ENCODE measurements at places on chromosomes 11 and 22. TPM values are rescaled to one million over a fixed set of nuclear protein-coding genes. Genes with fewer than 3 reads are reported as not detected.

CDKN1C gene
- 15.0 TPM for total RNA-seq

GRCh38 chr22:36027935-36028645 lies 534 bp downstream of the RBFOX2 start:
- DNase-seq: no peak

- DNase-seq: peak; percentile 17
These were observed 97.7 kb upstream of the PARVA start for GRCh38 chr11:12279672-12280108.

- DNase-seq: no peak
These were observed 21.7 kb upstream of the PDGFB start for GRCh38 chr22:39266398-39267030.

GRCh38 chr11:120021978-120022377 lies 115.9 kb downstream of the TRIM29 start:
- no peak for DNase-seq

DNA sequence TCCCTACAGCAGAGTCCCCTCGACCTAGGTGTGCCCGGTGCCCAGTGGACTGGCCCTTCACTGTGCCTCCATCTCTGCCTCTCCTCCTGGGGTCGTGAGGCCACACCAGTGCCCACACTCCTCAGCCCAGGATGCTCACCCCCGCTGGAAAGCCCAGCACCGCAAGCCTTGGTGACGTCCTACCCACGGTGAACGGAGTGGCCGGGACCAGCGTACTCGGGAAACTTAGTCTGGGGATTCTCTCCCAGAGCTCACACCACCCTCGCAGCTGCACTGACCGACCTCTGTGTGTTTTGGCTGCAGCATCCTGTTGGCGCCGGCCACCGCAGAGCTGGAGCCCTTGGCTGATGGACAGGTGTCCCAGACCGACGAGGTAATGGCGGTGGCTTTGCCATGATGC lies 35.5 kb upstream of the KRTAP5-7 start:
- DNase-seq: no peak

VPREB1 gene
- not detected for total RNA-seq

DNA sequence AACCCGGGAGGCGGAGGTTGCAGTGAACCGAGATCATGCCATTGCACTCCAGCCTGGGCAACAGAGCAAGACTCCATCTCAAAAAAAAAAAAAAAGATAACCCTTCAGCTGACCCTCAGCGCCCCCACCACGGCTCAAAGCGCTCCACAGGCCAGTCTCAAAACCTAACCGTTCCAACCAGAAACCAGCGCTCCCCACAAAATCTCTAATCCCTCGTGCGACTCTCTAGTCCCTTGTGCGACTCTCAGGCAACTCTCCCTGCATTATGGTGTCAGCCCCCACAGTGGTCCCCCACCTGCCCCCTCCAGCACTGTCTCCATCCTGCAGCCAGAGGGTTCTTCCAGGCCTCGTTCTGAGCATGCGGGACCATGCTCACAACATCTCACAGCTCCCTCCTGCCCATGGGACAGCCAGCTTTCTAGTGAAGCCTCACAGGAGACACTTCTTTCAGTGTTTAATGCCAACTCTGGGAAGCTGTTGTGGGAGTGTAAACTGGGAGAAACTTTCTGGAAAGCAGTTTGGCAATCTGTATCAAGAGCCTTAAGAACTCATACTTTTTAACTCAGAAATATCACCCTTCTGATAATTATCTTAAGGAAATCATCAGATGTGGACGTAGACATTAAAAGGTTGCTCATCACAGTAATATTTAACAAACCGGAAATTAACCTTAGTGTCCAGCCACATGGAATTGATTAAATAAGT lies 4.2 kb upstream of the RASGRP2 start:
- no peak for DNase-seq

GRCh38 chr11:12540913-12541582 lies 133.2 kb upstream of the TEAD1 start:
- DNase-seq: peak; percentile 78

- no peak for DNase-seq
These were observed 18.0 kb upstream of the CD3E start for GRCh38 chr11:118286545-118286944.

GRCh38 chr11:105937331-105937730 lies 84.7 kb downstream of the MSANTD4 start:
- DNase-seq: peak; percentile 6

- DNase-seq: peak; percentile 1
These were observed 749 bp downstream of the VWA5A start for GRCh38 chr11:124115782-124116616.

GRCh38 chr11:92061456-92062062 lies 163.1 kb upstream of the FAT3 start:
- DNase-seq: no peak

FGF3 gene
- total RNA-seq: not detected

ST14 gene
- not detected for total RNA-seq

DNA sequence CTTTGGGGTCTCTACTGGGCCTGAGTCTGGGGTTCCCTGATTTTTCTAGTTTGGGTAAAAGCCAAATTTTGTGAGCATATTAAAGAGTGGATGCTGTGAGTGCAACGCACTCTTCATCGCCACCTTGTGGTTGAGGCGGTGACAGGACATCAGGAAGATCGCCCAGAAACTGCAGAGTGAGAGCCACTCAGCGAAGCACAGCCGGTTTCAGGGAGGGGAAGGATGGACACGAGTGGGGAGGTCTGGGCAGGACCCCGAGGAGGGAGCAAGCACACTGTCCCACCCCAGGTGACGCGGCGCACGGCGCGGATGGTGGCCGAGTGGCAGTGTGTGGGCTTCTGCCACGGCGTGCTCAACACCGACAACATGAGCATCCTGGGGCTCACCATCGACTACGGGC lies 9.1 kb downstream of the SELENOO start:
- DNase-seq: peak; percentile 71

DNA sequence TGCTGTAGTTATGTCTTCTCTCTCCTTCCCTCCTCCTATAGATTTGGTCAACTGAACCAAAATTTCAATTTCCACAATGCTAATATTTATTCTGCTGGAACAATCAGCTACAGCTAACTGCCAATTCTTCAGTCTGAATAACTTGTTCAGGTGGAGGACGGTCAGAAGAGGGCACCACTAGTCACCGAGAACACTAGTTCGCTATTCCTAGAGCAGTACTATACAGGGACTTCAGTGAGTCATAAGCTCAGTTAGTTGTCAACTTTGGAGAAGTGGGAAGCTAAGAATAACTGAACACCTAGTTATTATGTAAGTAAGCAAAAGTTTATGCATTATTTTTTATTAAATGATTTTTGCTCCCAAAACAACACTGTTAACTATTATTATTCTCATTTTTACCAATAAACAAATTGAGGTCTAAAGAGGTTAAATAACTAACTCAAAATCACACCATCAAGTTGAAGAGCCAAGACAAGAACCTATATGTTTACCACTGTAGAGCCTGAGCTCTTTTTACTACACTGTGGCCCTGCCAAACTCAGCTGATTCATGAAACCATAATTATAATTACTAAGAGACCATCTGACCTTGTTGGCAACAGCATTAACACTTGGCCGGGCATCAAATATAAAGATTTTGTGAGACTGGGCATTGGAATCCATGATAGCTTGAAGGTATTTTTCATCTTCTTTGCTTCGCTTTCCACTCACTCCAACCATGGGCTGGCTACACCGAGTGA lies 59.0 kb downstream of the CEP57 start:
- peak; percentile 24 for DNase-seq

GRCh38 chr11:606245-606644 lies 9.5 kb downstream of the IRF7 start:
- no peak for DNase-seq

DNA sequence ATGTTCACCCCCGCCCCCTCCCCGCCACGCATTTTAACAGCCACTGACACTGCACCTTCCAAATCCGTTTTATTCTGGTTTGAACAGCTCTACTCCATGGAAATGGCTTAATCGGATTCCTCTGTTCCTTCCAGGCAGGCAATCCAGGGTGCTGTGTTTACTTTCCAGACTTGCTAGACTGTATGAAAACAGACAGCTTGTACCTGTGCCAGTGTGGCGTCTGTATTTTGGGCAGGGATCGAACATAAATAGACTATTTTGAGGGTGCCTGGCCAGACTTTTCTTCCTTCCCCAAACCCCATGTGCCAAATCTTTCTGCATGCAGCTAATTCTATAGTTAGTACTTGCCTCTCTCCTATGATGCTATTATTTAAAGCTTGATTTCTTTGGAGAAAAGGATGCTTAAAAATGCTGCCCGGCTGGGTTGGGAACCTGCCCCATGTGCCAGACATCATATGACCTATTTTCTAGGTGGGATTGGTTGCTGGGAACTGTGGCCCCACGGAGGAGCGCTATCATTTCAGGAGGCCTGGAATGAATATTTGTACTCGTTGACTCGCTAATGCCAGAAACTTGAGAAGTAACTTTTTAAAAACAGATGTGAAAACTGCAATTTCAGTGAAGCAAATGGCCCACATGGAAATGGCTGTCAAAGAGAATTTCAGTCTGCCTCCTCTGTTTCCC lies 814.8 kb downstream of the BRD1 start:
- no peak for DNase-seq

LRRN4CL gene
- 0.85 TPM for total RNA-seq

- DNase-seq: peak; percentile 32
These were observed 146.5 kb upstream of the RAG2 start for GRCh38 chr11:36744375-36745168.

DNA sequence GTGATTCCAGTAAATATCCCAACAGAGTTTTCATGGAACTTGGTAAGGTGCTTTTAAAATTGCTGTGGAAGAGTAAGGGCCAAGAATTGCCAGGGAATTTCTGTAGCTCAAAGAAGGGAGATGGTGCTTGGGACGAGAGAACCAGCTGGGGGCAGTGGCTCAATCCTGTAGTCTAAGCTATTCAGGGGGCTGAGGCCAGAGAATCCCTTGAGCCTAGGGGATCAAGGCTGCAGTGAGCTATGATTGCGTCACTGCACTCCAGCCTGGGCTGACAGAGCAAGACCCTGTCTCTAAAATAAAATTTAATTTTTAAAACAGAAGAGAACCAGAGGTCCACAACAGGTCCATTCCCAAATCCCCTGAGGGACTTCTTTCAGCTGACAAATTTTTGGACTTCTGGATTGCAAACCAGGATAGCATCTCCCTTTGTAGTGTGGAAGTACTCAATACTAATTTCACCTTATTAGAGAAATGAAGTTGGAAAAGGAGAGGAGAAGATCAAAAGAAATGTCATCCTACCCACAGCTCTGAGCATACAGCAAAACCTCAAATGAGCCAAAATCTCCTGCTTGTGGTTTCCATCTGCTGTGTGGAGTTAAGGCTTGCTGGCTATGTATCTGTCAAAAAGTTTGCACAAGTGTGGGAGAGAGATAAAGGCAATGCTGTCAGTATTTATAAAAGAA lies 59.2 kb upstream of the CLPB start:
- DNase-seq: no peak

TYMP gene
- total RNA-seq: 12.6 TPM

OSBP2 gene
- 0.53 TPM for total RNA-seq

GALNT18 gene
- 1.5 TPM for total RNA-seq

DNA sequence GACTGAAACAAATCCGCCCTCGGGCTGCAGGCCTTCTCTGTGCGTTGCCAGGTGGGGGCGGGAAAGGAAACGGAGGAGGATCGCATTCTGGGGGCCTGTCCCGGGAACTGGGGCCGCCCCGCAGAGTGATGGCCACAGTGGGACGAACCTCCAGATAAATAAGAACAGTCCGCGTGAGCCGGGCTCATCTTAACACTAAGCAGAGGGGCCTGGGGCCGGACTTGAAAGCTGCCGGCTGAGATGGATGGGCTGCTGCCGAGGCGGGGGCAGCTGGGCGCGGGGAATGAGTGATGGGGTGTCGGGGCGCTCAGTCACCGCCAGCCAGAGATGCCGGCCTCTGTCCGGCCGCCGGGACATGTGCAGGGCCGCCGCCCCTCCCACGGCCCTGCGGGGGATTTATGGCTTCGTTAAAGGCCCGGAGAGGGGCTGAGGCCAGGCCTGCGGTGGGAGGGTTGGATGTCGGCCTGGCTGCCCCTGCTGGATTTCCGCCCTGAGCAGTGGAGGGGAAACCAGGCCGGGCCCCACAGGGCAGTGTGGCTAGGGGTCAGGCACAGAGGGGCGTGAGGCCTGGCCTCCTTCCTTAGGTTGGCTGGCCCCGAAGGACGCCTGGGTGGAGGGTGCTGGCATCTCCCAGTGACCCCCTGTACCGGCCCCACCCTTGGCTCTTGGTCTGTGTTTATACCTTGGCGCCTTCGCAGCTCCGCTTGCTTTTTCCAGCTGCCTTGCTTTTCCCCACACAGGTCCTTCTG lies 45.3 kb upstream of the CD82 start:
- DNase-seq: no peak

DNA sequence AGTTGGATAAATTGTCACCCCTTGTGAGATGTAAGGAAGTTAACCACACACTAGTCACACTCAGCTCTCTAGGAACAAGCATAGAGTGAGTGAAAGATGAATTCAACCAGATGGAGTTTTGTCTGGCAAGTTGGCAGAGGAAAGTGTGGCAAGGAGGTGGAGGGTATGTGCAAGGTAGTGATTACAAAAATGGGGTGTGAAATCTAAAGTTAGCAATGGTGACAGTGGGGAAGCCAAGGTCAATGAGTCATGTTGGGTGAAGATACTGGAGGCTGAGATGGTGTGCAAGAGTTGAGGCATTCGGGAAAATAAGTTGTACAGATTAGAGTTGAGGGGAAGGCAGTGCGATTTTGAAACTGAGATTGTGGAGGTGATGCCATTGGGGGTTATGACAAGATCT lies 33.7 kb downstream of the MRGPRX2 start:
- no peak for DNase-seq

GRCh38 chr22:32336771-32337424 lies 20.8 kb upstream of the RFPL3 start:
- DNase-seq: peak; percentile 22

PLEKHB1 gene
- not detected for total RNA-seq
